Activated naive CD4-positive, alpha-beta T cell treated with anti-CD3 and anti-CD28 coated beads, Interleukin-2, amount 10 ng/mL, durations not matched to agents 7 days and 5 days (primary cell): ENCODE measurements at places on chromosomes 1 and 21.

DNA sequence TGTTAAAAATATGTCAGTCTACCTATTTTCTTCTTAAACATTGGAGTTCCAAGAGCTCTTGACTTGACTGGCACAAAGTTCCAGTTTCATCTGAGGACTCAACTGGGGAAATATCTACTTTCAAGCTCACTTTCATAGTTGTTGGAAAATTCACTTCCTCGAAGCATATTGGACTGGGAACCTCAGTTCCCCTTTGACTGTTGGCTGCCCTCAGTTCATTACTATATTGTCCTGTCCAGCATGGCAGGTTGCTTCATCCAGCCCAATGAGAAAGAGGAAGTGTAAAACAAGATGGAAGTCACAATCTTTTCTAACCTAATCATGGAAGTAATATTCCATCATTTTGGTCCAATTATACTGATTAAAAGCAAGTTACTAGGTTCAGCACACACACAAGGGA lies 54.3 kb downstream of the ZNF697 start:
- DNase-seq: no peak

GRCh38 chr1:79193211-79194079 lies 186.9 kb upstream of the ADGRL4 start:
- peak; percentile 21 for DNase-seq

- DNase-seq: no peak
Observed at GRCh38 chr1:28812669-28813468, 899 bp downstream of the OPRD1 start.

DNA sequence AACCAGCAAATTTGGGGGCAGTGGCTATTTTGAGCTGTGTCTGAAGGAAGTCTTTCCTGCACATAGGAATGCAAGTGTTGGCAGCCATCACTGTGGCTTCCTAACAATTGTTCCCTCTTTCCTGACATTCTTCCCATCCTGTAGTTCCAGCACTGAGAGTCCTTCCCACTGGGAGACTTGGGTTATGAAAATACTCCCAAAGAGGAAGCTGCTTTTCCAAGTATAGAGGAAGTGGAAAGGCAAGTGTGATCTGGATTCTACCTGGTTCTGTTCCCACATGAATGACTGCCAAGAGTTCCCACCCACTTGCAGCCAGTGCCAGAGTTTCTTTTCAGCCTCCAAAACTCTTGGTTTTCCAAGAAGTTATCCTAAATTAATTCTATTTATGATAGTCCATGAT lies 98.5 kb upstream of the CD53 start:
- no peak for DNase-seq

GRCh38 chr1:168148916-168149315 lies 12.2 kb upstream of the GPR161 start:
- DNase-seq: no peak

- DNase-seq: peak; percentile 82
Observed at GRCh38 chr1:110674337-110675059, at the start of gene KCNA3. Gene KCNA3 (minus strand): TSS chr1:110674940. CDS start chr1:110674809, 131 bp downstream.
